ENCODE measurements at places on chromosomes 2 and 18. TPM values are rescaled to one million over a fixed set of nuclear protein-coding genes. Genes with fewer than 3 reads are reported as not detected.

DNA sequence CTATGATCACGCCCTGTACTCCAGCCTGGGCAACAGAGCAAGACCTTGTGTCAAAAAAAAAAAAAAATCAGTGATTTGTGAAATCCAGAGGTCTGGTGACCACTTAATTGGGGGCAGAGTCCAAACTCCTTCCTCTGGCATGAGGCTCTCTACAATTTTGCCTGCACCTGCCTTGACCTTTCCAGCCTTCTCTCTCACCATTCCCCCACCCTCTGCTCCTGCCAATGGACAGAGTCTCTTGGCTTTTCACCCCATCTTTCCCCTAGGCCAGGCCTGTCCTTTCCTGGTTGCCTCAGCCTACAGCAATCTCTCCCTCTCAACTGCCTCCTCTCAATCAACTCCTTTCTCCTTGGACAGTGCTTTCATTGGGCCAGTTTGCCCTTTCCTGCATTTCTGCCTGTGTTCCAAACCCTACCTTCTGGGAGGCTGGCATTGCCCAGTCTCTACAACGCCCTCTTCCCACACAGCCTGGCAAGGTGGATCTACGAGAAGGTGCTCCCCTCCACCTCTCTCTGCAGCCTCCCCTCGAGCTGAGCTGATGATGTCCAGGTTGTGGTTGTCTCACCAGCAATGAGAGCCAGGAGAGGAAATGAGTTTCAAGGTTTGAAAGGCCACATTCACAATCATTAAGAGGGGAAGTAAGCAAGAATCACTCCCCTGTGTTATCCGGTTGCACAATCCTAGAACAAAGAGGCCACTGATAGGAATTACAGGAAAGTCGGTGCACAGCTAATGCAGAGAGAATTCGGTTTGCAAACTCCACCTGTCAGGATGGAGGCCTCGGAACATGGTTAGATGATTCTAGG, 39.5 kb upstream of the NPAS2 start:
- peaks cover 9% of the 10 kb centered on the region for H3K4me1 ChIP-seq
- no peaks in the 10 kb centered on the region for H3K27me3 ChIP-seq
- DNase-seq: no peak
- no peak overlapping the region for H3K4me3 ChIP-seq

DNA sequence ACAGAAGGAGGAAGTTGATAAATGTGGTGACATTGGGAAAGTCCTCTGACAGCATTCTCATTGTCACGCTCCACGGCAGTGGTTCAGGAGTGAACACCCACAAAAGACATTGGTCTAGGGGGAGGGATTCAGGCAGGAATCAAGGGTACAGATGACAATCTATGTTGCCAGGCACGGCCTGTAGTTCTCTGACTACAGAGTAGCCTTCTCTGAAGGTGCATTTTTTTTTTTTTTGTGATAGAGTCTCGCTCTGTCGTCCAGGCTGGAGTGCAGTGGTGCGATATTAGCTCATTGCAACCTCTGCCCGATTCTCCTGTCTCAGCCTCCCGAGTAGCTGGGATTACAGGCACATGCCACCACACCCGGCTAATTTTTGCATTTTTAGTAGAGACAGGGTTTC, 7.4 kb upstream of the MOB1A start:
- H3K27me3 ChIP-seq: no peaks in the 10 kb centered on the region
- no peak overlapping the region for H3K27ac ChIP-seq
- H3K36me3 ChIP-seq: no peaks in the 10 kb centered on the region
- H3K4me1 ChIP-seq: no peaks in the 10 kb centered on the region
- no peak overlapping the region for H3K4me3 ChIP-seq
- DNase-seq: peak; percentile 39

DNA sequence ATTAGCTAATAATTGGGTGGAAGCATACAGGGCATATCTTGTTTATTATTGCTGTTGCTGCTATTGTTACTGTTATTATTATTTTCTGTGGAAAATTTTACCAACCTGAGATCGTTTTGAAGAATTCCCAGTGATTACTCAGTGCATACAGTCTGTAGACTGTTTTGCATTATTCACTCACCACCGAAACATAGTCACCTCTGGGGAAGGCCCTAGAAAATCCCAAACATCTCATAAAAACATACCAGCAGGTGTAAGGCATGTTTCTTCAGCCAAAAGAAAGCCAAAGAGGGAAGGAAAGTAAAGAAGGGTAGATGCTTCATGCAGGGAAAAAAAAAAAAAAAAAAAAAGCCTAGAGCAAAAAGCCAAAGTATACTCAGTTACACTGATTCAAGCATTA, 647.7 kb downstream of the BCL11A start:
- H3K27ac ChIP-seq: no peak overlapping the region
- H3K4me1 ChIP-seq: no peaks in the 10 kb centered on the region
- no peaks in the 10 kb centered on the region for H3K27me3 ChIP-seq

CDCA7 gene
- total RNA-seq: 1.3 TPM

All from heart left ventricle (tissue), 16 donors.